CD4-positive, alpha-beta T cell treated with Interleukin-17A for 4 hours (primary cell): ENCODE measurements at places on chromosomes 7 and 10.

DNA sequence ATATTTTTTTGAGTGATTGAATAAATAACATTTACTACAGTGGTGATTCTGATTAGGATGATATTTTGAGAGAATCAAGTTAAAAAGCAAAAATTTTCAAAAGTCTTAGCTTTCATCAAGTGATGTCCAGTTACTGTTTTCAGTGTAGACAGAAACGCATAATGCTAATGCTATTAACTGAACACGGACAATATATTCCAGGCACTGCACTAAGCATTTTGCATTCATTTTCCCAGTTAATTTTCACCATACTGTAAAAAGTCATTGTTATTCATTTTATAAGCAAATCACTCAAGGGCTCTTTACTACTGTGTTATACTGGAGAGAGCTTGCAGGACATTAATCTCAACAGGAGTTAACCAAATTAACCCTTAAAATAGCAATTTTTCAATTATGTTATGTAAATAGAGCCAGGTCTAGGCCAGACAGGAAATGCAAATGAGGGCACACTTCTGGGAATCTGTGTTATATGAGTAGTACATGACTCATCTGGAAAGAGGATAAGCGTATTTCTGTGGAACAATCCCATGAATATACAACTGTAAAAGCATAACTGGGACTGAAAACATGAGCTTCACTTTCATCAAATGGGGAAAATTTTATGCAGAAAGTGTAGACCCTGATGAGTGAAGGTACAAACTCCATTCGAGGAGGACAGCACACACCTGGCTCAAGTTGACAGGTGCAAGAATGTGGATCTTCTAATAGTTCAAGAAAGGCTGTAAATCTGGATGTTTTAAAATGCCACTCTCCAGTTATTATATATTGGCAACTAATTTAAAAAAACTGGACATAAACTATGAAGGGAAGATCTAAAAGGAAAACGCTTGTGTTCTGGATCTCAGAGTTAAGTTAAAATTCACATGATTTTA is 75.4 kb downstream of the ANK3 start:
- DNase-seq = no peak

GRCh38 chr7:30795161-30795948 is 24.1 kb downstream of the MINDY4 start:
- DNase-seq = no peak

DNA sequence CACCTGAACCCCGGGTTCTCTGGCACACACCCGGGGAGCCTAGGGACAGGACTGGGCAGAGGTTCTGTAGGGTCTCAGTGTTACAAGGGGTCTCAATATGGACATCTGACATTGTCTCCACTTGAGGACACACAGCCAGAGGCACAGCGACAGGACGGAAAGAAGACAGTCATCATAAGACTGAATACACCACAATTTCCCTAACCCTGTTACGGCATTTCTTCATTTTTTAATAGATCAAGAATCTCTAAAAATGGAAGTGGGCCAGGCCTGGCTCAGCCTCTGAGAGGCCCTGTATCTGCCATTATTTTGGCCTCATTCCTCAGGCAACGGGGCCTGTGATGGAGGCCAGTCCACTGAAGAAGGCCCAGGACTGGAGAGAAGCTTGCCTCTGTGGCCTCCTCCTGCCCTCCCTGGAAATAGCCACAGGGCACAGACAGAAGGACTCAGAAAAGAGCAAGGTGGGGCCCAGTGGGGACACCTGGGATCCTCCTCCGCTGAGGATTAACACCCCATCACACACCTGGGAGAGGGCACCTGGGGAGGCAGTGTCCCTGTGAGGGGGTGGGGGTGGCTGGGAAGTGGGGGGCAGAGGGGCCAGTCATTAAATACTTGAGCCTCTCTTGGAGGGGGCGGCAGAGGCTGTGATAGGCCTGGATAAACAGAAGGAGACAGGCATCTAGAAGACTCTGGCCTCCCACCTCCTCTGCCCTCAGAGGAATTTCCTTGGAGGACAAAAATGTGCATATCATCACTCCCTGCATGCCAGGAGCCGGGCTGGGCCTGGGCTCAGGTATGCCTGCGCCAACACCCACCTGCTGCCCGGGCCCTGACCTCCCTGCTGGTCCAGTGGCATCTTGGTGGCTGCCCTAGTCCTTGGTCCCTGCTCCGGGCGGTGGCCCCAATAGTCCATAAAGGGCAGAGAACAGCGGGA is 8.0 kb downstream of the SPOCK2 start:
- DNase-seq = no peak

GRCh38 chr10:107443813-107444212 is 279.3 kb upstream of the SORCS1 start:
- no peak for DNase-seq

DNA sequence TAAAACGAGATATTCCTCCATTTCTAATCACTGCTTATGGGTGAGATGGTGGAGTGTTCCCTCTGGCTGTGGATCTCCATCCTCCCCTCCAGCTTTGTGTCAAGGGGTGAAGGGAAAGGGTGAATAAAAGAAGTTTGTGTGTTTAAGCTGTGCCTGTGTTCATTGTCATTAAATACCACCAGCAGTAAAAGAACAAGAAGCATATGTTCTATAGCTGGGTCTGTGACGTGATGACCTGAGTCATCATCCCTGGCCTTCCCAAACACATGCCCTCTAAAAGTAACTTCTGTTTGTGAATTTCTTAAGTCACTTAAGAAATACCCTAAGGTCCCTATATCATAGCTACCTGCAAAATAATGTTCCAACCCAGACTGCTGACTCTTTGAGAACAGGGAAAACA is 104.9 kb downstream of the PPP1R17 start:
- DNase-seq = no peak

- DNase-seq = no peak
Measured at GRCh38 chr7:31892099-31892829, 177.9 kb downstream of the PDE1C start.

DNA sequence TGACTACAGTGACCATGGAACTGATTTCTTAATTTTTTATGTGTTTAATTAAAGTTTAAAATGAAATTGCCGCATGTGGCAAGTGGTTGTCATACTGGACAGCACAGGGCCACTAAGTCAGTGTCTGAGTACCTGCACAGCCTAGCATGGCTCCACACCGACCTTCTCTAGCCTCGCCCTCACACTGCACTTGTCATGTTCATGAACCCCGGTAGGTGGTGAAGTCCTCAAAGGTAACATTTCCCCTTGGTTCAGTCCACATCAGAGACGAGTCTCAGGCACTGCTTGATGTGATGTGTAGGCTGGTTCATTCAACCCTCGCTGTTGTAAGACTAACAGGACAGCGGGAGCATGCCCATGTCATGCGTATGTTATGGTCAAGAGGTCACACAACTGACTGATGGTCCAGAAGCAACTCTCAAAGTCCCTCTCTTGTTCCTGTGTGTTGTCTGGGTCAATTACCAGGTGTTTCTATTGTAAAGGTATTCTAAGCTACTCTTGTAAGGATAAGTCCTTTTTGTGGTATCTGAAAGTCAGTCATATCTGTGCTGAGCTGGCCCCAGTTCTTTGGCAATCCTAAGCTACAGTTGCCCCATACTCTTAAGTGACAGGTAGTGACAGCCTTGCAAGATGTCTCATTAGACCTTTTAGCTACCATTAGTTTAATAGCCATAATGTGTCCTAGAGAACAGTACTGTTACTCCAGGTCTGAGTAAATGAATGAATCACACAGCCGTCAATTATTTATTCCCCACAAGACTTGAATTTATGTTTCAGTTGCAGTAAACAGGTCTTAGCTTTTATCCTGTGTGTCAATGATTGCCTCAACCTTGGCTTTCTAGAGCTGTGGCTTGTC is 32.9 kb upstream of the ZC3HAV1L start:
- DNase-seq = no peak

DNA sequence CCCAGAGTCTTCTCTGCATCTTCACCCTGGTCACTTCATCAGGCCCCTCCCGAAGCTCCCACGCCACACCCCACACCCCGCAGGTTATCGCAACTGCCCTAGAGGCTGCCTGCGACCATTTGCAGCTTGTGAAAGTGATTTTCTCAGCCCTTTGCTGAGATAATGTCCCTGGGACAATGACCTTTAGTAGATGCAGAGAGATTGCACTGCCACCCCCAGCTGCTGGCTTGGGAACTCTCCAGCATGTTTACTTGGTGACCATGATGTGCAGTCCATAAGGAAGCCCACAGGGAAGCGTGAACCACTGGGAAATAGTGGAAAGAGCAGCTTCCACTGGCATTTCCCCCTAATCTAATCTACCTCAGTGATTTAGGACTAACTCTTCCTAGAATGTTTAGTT is 97.3 kb downstream of the WNT2 start:
- no peak for DNase-seq

DNA sequence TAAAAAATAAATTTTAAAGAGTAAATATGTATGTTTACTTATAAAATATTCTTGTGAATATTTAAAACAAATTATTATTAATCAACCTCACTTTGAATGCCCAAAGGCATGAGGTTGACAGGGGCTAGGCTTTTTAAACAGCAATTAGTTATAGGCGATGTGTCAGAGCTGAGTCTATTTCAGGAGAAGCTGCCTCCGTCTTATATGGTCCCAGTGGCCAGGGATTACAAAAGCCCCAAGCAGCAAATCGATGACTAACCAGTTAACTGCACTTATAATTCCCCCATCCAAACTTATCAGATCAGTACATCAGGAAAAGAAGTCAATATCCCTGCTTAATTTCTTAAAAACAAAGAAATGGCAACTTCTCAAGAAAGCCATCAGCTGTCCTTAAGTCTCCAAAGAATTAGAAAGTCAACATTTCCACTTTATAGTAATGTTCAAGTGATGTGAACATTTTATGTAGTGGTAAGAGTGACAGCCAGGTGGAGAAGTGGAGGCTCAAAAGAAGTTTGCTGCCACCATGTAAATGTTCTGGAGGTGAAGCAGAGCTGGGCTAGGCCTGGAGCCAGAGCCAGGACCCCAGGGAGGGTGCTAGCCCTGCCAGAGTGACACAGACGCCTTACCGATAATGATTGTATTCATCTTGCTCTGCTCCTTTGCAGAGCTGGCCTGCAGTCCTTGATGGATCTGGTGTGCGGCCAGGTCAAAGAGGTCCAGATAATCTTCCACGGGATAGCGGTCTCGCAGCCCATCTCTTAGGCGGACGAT is 51.5 kb downstream of the CHST15 start:
- DNase-seq = no peak

- no peak for DNase-seq
Measured at GRCh38 chr7:82110146-82110840, 333.3 kb downstream of the CACNA2D1 start.

DNA sequence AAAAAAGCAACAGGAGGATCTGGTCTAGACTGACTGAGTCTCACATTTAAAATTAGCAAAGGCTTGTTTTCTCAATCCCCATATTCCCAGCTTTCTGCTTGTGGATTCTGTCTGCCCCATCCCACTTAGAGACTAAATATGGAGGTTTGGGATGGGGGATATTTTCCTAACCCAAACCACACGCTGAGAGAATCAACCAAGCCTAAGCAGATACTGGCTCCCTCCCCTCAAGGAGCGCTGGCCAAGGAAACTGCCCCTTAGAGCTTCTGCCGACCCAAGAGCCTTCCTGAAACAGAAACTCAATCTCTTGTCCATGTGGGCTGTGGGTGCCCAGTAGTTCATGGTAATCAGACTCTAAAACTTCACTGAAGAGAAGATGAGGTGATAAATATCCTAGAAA is 3.9 kb downstream of the FFAR4 start:
- no peak for DNase-seq

DNA sequence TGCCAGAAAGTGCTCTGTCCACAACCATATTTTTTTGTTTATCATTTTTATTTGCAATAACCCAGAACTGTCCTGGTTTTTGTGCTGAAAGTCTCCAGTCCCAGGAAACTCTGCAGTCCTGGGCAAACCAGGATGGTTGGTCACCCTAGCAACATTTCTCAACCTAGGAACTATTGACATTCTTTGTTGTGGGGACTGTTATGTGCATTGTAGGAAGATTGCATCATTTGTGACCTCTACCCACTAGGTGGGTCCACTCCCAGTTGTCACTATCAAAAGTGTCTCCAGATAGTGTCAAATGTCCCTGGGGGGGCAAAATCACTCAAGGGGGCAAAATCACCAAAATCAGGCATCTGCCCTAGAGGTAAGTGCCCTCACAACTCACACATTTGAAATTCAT is 14.0 kb upstream of the SRI start:
- DNase-seq = no peak

- DNase-seq = no peak
Measured at GRCh38 chr10:958856-959255, 27.4 kb upstream of the LARP4B start.

- peak; percentile 34 for DNase-seq
Measured at GRCh38 chr10:61897671-61898434, 3.6 kb upstream of the ARID5B start.

DNA sequence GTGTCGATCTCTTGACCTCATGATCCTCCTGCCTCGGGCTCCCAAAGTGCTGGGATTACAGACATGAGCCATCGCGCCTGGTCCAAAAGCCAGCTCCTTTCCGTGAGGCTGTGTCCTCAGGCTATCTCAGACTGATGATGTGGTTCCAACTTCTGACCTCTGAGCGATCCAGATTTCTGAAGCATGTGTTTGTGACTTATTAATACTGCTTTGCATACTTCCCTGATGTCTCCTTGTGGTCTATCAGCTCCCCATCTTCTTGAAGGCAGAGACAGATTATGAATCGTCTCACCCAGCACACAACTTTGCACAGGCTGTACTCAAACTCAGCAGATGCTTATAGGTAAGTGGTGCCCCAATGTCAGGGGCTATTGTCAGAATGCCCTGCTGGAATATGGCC is 2.0 kb upstream of the PLPP4 start:
- DNase-seq = no peak

DNA sequence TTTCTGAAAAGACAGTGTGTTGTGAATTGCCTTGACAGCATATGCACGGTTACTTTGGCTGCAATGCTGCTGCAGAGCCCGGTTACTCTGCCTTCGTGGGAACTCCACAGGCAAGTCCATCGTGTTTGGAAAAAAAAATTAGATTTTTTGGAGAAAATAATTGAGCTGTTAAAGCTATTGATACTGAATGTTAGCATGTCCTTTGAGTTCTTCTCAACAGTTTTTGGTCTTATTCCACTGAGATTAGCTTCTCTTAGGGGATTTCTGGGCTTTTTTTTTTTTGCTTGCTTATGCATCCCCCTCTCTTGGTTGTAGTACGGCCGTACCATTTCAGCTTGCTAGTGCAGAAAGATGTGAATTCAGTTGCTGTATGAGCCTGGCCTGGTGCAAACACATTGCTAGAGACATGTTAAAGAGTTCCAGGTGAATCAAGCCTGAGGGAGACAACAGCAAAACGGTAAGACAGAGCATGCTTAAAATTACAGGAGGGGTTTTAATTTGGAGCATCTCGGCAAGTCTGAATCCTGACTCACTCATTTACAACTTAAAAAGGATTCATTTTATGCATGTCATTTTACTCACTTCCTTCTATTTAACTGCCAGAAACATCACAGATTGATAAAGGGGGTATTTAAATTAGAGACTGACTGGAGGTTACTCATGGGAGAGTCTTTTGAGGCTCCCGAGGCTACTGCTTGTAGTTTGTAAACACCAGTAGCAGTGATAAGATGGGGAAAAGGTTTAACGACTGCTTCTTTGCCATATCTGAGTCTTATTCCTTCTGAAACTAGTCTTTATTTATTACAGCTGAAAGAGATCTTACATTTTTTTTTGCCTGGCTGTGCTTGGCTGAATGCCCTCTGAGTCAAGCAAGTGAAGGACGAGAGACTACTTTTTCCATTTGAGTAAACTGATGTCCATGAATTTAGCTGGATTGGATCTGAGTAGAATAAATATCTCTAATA is 113.7 kb downstream of the CDK14 start:
- DNase-seq = no peak

GRCh38 chr10:102245082-102245931 is at the start of gene GBF1:
GBF1 (plus strand) TSS chr10:102245532; CDS start chr10:102258939, 13,407 bp downstream.
- peak; percentile 87 for DNase-seq
